Stimulated activated CD4-positive, alpha-beta T cell treated with anti-CD3 and anti-CD28 coated beads, TNF-alpha, amount 100 ng/mL, for 1 hour (primary cell): ENCODE measurements at places on chromosomes 7 and 10.

- DNase-seq, result no peak
Measured at GRCh38 chr10:79193694-79194382, 125.1 kb downstream of the ZMIZ1 start.

GRCh38 chr10:79026341-79026761 is 42.4 kb upstream of the ZMIZ1 start:
- no peak for DNase-seq

DNA sequence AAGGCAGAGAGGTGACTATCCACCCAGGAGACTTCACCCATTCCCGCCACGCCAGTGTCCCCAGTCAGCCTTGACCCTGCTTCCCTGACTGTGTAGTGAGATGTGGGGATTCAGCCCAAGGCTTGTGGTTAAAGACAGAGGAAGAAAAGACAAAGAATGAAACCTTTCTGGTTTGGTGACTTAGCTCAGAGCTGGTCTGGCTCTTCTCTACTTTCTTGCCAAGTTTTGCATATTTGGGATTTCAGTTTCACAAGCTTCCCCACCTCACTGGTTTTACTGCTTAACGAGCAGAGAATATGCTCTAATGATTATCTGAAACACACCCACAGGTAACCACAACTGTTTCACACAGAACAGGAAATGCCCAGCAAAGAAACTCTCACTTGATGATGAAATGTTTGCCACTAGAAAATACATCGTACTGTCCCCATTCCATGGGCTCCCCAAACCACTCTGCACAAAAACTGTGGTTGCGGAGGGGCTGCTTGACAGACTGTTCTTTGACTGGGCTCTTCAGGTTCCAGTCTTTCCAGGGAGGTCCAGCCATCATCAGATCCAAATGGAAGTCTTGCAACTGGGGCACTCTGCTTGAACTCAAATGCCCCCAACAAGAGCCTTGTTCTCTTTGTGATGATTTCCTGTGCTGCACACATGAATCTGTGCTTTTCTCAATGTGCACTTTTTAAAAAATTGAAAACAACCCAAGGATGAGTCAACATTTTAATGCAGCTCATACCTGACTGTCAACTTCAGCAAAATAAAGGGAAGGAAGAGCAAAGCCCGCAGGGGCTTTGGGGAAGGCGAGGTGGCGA is 95.5 kb downstream of the CTBP2 start:
- DNase-seq, result no peak

DNA sequence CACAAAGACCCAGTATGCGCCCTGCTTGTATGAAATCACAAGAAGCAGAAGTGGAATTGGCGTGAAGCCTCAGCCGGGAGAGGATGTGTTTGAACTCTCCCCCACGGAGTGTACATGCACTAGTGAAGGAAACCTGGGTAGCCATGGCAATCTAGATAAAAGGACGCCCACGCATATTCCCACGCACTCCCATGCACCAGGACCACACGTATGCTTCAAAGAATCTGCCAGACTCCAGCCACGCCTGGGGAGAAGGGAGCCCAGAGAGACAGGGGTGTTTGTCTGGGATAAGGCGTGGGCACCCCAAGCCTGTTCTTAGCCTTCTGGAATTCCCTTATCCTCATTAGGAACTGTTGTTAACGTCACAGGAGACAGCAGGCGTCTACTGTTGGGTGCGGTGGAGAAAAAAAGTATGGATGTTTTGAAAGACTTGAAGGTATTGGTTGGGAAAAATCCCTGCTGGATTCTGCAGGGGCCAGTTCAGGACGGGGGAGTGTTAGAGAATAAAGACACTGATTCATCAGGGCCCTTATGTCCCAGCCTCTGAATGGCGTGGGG is 28.9 kb upstream of the ECHDC3 start:
- no peak for DNase-seq

DNA sequence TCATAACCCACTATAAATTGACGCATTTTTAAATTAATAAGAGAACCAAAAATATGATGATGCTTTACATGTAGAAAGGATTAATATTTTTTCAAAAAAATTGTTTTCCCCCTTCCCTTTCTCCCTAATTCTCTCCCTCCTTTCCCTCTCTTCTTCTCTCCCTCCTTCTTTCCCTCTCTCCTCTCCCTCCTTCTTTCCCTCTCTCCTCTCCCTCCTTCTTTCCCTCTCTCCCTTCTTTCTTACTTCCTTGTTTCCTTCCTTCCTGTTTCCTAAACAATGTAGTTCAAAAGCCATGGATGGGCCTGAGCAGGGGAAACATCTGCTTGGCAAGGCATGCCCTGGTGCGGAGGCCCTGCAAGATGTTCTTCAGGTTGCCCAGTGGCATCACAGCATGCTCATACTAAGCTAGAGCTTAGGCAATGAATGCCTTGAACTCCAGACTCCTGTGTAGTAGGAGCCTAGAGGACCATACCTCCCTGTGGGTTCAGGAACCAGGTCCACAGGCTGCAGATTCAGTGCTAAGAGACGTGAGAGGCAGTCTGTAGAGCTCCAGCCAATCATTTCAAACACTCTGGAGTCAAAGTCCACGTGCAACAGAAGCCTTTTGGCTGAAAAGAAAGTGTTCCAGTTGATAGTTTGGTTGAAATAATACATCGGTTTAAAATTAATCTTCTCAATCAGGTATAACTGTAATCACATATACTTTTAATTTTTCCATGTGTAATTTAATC is 20.1 kb upstream of the MRPS17 start:
- no peak for DNase-seq

GRCh38 chr7:87339373-87339897 is 6.0 kb upstream of the CROT start:
- no peak for DNase-seq

DNA sequence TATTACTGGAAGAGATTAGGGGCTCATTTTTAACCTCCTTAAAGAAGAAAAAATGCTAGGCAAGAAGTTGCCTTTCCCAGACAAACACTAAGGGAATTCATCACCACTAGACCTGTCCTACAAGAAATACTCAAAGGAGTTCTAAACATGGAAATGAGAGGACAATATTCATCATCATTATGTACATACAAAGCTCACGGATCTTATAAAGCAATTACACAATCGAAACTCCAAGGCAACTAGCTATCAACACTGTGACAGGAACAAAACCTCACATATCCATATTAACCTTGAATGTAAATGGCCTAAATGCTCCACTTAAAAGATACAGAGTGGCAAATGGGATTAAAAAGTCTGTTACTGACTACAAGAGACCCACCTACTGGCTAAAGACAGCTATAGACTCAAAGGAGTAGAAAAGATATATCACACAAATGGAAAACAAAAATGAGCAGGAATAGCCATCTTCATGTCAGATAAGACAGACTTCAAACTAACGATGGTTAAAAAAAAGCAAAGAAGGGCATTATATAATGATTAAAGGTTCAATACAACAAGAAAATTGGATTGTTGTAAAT is 246.6 kb downstream of the ADRA2A start:
- no peak for DNase-seq

- no peak for DNase-seq
Measured at GRCh38 chr10:24642921-24643678, 80.6 kb downstream of the ARHGAP21 start.

GRCh38 chr10:15113766-15114165 is 16.6 kb downstream of the RPP38 start:
- no peak for DNase-seq

GRCh38 chr7:149457766-149458165 is 3.1 kb downstream of the ZNF777 start:
- DNase-seq, result no peak

DNA sequence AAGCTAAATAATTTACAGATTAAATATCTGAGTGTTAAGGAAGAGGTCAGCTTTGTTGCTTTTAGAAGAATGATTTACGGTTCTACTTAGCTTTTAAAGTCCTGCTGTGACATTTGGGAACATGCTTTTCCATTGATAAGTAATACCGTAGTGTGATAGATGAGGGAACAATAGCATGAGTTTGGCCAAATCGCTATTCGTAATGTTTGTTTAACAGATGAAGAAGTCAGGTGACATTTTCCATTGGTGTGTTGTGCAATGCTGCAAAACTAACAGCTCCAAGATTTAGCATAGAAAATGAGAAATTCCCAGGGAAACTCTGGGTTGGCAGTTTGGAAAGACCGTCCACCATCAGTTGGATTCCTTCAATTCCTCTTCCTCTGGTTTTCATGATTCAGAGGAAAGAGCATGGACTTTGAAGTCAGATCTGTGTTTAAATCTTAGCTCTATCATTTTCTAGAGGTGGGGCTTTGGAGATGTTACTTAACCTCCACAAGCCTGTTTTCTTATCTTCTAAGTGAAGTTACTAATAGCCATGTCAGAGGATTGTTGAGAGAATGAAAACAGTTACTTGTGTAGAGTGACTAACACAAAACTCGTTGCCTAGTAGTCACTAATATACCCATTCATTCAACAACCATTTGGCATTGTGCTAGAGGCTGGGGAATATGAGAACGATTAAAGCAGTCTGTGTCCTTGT is 140.4 kb upstream of the BMPER start:
- DNase-seq, result no peak

DNA sequence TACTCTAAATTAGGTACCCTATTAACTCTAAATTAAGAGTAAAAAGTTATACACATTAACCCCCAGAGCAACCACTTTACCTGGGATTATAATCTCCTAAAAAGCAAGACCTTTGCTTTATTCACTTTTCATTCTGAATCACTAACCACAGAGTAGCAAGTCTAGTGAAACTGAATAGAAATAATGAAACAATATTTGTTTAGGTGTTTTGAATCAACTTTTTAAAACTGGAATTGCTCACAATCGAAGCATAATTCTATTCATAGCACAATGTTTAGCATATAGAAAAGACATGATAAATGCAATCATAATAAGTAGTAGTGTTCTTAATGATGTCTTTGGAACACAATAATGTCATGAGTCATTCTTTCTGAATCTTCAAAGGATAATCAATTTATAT is 37.0 kb upstream of the CASD1 start:
- no peak for DNase-seq

- DNase-seq, result no peak
Measured at GRCh38 chr10:80199828-80200227, 5.5 kb downstream of the ANXA11 start.

DNA sequence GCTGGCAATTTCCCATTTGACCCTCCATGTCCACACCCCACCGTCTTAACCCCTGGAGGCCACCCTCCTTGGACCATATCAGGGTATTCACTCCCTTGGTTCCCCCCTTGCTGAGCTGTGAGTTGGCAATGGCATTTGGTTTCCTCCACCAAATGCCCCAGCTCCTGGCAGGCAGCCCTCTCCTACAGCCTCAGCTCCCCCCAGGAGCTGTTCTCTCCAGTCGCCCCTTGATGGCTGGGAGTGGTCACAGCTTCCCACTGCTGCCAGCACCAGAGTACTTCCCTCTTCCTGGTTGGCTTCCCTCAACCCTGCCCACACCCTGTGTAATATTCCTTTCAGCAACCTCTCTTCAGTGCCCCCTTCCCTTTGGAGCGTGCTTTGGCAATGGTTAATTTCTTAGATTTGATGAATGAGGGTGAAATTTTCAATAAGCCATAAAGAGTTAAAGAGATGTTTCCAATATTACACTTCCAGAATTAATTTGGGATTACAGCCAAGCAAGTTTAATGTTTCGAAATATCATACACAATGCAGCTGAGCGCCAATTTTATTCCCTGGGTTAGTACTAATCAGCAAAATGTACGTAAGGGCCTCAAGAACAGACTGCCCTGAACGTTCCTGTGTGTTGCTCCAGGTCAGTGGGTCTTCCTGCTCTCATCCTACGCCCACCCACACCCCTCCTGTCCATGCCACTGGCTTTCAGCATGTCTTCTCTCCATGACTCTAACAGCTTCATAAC is 207.1 kb upstream of the NFE2L3 start:
- DNase-seq, result no peak

- no peak for DNase-seq
Measured at GRCh38 chr7:80087051-80087770, 47.4 kb upstream of the GNAI1 start.

- DNase-seq, result no peak
Measured at GRCh38 chr7:76244781-76245391, 43.2 kb downstream of the SRRM3 start.

- no peak for DNase-seq
Measured at GRCh38 chr10:86165666-86166065, 200.9 kb downstream of the GRID1 start.

- no peak for DNase-seq
Measured at GRCh38 chr10:107206833-107207232, 42.3 kb upstream of the SORCS1 start.

DNA sequence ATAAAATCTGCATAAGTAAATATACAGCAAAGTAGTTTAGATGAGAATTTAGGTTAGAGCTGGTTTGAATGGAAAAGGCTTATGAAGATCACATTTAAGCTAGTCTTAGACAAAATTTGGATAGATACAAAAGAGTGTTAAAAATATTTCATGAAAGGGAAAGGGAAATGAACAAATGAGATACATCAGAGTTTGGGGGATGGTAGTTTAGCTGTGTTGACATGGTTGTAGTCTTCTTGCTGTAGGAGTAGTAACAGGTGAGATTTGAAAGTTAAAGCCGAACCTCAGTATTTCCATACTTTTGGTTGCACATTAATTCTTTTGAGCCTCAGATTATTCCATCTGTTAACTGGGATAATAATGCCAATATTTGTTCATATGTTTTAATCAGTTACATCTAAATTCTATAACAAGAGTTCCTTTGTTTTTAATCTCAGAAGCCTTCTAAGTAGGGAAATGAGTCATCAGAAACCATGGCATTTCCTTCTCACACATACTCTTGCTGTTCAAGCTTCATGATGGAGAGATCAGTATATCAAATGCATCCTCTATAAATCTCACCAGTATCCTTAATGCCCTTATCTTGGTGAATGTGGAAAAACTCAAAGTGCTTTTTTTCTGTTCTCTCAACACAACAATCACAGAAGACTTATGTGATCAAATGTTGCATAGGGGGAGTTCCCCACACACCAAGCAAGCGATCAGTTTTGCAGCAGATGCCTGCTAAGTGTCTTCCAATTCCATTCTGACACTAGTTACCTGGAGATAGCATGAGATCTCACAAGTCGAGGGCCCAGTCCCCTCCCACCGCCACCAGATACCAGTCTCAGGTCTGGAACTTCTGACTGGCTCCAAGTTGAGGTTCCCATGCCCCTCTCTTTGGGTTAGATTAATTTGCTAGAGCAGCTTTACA is 84.7 kb downstream of the MAPK8 start:
- DNase-seq, result no peak
